ENCODE measurements at places on chromosomes 12 and 14.

DNA sequence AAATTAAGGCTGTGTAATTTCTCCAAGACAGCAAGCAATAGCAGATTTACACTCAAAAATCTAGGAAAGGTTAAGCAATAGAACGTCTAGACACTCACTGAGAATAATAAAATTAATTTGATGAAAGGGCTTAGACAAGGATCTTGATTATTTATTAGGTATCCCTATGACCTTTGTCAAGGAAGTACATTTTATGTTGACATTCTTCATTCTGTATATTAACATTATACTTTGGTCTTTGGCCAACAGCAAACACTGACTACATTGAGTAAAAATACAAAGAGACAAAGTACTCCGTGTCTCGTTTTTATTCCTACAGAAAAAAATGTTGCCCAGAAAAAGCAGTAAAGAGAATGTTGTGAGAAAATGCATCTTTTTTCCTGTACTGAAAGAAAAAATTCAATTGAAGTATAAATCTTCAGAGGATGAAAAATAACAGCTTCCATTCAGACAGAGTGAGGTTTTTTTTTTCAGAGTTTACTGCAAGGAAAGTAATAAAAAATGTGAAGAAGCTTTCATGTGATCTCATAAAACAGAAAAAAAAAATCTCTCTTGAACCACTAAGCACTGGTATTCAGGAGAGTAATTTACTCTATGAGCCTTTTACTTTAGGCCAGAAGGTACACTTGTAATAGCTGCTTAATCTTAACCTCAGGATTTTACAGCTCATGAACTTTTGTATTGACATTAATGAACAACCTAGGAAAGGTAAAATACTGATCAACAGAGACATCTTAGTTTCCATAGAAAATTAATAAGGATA lies 605.0 kb downstream of the FSCB start:
- DNase-seq: no peak

- DNase-seq: no peak
Observed at GRCh38 chr14:75885829-75886228, 96.0 kb downstream of the TGFB3 start.

- peak; percentile 18 for DNase-seq
Observed at GRCh38 chr14:94423453-94424056, 29.0 kb downstream of the SERPINA11 start.

- no peak for DNase-seq
Observed at GRCh38 chr12:7175493-7175892, 14.0 kb upstream of the PEX5 start.

- no peak for DNase-seq
Observed at GRCh38 chr12:89243771-89244170, 108.5 kb downstream of the DUSP6 start.

DNA sequence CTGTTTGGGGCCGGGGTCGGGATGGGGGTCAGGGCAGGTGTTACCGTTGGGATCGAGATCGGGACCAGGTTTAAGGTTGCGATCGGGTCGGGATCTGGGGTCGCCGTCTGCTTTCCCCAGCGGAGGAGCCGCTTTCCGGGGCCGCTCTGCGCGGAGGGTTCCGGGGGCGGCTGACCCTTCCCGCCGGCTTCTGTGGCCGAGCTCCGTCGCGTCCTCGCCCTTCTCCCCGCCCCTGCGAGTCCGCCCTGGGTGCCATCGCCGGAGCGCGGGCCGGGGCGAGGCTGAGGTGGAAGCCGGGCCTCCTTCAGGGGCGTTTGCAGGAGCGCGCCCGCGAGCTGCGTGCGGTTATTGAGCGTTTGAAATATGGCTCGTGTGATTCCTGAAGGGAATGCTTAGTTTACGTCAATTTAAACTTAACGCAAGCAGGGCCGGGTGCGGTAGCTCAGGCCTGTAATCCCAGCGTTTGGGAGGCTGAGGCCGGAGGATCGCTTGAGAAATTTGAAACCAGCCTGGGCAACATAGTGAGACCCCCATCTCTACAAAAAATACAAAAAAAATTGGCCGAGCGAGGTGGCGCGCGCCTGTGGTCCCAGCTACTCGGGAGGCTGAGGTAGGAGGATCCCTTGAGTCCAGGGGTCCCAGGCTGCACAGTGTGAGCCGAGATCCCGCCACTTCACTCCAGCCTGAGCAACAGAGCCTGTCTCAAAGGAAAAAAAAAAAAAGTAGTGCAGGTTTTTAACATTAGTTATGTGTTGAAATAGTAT lies 620 bp downstream of the PGAM5 start:
- DNase-seq: peak; percentile 7

DNA sequence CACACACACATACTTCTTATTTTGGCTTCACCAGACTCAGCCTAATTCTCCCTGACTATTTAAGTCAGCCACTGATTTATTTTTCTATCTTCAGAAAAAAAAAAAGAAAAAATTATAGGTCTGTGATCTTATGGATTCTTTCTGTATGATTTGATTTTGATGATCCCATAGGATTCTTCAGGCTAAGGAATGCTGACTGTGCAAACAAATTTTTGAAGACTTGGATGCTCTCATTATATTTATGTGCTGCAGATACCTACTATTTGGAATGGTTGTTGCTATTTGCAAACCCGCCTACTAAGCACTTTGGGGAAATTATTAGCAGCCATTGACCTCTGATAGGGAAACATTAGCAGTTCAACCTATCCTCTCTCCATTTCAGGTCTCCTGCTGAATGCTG lies 4.0 kb upstream of the ANO4 start:
- no peak for DNase-seq

- DNase-seq: no peak
Observed at GRCh38 chr12:16955083-16955657, 349.2 kb upstream of the LMO3 start.

DNA sequence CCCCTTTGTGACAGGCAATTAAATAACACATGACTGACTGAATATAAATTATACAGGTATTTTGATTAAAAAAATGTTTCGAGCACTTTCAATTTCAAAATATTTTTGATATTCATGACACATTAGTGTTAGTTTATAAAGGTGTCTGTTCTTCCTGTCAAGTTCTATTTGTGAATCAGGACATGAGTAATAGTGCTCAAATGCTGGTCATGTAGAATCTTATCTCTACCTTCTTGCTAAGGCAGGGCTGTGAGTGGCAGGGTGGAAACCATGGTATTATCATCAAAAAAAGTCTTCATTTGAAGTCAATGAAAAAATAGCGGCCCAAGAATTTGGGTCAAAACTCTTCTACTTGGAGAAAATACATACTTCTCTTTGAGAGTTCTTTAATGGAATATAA lies 250.2 kb downstream of the DACT1 start:
- DNase-seq: no peak

- DNase-seq: no peak
Observed at GRCh38 chr12:128980623-128981022, 127.3 kb downstream of the GLT1D1 start.

GRCh38 chr12:66599816-66600215 lies 79.1 kb downstream of the GRIP1 start:
- DNase-seq: no peak

DNA sequence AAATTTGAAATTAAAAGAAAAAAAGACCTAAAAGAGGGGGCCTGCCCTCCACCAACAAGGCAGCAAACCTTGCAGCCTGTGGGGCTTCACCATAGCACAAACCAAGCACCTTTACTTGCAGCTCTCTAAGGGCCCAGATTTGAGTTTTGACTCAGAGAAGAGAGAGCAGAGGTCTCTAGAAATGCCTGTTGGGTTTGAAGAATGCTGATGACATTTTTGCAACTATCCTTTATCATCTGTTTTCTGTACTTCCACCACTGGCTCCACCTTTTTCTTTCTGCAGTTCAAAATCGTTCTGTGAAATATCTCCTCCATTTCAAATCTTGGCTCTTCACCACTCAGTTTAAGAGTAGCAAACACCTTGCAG lies 83.8 kb upstream of the HMGA2 start:
- no peak for DNase-seq

- no peak for DNase-seq
Observed at GRCh38 chr14:40232302-40232701, 800.1 kb upstream of the FBXO33 start.

GRCh38 chr12:64147011-64147631 lies 75.0 kb downstream of the KICS2 start:
- DNase-seq: no peak

- DNase-seq: peak; percentile 47
Observed at GRCh38 chr12:89951050-89951693, 242.5 kb upstream of the ATP2B1 start.

DNA sequence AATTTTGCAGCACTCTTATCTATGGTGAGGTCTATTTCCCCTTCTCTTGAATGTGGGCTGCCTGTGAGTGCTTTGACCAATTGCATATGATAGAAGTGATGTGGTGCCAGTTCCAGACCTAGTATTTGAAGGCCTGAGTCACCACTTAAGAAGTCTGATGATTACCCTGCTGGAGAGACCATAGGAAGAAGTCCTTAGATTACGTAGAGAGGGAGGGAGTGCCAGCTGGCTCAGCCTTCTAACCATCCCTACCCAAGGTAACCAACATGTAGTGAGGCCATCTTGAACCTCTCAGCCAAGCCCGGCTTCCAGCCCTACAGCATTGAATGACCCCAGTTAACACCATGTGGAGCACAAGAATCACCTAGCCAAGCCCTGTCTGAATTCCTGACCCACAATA lies 166.9 kb downstream of the NELL2 start:
- DNase-seq: no peak

DNA sequence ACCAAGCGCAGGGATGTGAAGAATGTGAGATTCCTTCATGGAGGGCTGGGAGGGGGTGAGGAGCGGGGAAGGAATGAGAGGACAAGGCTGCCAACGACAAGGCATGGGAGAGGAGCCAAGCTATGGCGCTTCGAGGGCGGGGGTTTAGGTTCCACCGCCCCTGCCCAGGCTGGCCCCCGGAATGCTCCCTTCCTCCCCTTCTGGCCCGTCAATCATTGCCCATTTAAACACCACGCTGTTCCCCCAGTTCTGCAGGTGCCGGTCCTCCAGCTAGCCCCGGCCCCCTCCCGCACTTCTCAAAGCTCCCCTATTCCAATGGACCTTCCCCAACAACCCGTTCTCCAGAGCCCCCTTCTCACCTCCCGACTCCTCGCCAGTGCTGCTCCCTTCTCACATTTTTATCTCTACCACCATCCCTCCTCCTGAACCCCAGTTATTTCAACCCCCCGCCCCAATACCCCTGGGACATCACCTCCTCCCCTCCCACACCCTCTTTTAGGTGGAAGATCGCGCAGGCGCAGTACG lies 428 bp downstream of the RNF41 start:
- DNase-seq: no peak

- no peak for DNase-seq
Observed at GRCh38 chr14:102474934-102475333, 34.6 kb downstream of the ANKRD9 start.

DNA sequence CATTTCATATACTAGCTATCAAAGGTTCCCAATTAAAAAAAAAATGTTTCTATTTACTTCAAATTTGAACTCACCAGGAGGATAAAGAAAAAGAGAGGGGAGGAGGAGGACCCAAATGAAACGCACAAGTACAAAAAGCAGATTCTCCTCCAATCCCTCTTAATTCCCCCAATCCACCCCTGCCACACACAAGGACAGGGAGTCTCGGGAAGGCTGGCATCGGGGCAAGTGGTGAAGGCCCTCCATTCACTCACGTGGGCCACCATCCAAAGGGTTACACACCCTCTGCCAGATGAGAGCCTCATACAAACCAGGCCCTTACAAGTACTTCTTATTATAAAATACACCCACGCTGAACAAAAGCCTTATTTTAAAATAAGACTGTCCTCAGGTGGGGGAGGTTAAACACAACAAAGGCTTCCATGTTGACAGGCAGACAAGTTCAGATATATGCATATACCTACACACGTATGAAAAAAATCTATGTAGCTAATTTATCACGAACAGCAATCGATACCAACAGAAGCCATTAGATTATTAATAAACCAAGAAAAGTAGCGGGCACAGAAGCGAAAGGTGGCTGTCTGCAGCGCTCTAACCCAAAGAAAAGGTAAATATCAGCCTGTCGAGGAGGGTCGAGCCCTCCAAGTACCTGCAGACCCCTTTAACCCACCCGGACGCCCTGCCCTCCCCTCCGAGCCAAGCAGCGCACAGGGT lies 1.5 kb downstream of the ATP2B1 start:
- DNase-seq: peak; percentile 31

GRCh38 chr12:103494734-103495468 lies 867 bp downstream of the C12orf42 start:
- peak; percentile 66 for DNase-seq

DNA sequence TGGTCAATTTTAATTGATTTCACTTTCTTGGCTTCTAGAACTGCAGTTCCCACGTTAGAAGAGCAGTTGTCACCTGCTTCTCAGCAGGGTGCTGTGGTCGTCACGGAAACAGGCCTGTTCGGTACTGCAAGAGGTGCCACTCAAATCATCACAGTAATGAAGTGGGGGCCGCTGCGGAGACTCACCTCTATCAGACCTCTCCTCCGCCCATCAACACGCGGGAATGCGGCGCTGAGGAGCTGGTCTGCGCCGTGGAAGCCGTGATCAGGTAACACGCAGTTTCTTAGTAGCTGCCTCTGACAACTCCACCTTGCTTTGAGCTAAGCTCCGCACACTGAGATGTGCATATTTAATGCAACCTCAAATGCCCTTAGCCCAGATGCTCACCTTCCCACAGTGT lies 107.2 kb downstream of the UNC79 start:
- DNase-seq: no peak

DNA sequence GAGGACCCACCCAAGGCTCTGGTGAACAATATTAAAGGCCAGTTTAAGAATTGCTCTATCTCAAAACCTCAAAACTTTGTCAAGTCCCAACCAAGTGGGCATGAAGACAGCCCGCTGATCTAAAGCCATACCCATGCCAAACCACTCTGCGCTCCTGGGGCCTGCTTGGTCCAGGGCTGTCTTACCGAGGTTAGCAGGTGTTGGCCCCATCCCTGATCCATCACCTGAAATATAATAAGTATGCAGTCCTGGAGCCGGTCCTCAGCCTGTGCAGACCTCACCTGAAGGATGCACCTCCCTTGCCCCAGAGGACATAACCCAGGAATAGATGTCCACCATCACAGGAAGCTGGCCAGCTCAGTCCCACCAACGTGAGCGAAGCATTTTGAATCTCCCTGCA lies 198.3 kb upstream of the FKBP4 start:
- DNase-seq: no peak

GRCh38 chr14:60241091-60241490 lies 7.9 kb upstream of the PPM1A start:
- no peak for DNase-seq

DNA sequence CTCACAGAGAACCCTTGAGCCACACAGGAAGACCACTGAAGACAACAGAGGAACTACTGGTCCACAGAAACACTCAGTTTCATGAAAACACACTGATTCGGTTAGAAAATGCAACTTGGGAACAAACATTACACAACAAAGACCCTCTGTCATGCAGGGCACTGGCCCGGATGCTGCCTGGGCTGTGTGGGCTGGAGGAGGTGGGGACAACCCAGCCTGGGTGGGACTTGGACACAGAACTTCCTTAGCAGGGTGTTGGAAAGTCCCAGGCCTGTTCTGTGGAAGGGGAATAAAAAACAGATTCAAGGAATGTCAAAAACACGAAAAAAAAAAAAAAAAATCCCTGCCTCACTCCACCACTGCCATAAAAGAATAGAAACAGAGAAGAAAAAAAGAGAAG lies 181.0 kb downstream of the MON2 start:
- DNase-seq: no peak

GRCh38 chr12:71947645-71948105 lies 9.0 kb downstream of the TPH2 start:
- no peak for DNase-seq

- DNase-seq: no peak
Observed at GRCh38 chr12:31519511-31519910, 71.4 kb downstream of the DENND5B start.

All from CD4-positive, alpha-beta T cell treated with Interleukin-12 subunit alpha and Interleukin-12 subunit beta, for 1 hour (primary cell).